ENCODE measurements at places on chromosomes 3 and 15. TPM values are rescaled to one million over a fixed set of nuclear protein-coding genes. Genes with fewer than 3 reads are reported as not detected.

DNA sequence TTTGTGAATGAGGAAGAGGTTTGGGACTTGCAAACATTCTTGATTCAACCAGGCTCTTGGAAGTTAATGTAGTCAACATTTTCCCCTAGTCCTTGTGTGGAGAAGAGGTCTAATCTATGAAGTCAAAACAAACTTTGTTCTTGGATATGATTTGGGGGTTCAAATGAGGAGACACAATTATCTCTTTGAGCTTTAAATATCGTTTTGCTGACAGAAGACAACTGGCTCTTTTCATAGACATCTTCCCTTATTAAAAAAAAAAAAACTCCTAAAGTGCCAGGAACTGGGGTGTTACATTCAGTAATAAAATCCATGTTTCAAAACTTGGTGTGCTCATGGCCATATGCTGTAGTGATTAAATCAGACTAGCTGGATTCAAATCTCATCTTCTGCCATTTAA lies 345.3 kb upstream of the ICE2 start:
- H3K36me3 ChIP-seq: no peaks in the 10 kb centered on the region
- no peak overlapping the region for H3K27ac ChIP-seq
- H3K4me3 ChIP-seq: no peak overlapping the region
- no peak for DNase-seq
- H3K4me1 ChIP-seq: peaks cover 10% of the 10 kb centered on the region

DNA sequence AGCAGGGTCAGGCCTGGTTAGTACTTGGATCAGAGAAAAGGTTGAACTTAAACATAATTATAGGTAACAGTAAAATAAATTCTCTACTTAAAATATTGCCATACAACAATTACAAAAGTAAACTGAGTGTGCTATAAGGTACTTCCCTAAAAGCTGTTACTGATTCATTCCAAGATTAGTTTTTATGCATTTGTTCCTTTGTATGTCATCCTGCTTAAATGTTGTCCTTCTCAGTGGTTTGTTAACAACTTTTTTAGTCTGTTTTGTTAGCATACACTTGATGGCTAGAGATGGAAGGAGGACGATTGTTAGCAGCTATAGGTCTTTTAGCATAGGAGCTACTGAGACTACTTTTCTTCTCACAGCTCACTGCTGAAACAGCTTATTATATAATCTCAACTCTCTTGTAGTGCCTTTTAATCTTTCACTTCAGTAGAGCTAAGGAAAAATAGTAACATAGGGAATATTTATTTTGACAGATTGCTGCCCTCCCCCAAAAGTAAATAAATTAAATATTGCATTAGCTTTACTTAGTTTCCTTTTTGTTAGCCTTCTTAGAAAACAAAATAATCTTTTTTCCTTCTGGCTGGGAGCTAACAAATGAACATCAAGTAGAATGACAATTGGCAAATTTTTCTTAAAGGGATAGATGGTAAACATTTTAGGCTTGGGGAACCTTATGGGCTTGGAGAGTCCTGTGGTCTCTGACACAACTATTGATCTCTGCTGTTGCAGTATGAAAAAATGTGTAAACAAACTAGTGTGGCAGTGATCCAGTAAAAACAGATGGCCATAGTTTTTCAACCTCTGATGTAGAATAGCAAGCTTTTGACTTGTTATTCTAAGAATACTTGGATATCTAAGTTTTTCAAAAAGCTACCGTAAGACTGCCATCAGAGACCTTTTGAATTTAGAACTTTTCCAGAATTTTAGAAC lies 39.5 kb downstream of the USP8 start:
- H3K27me3 ChIP-seq: no peaks in the 10 kb centered on the region
- peaks cover 20% of the 10 kb centered on the region for H3K36me3 ChIP-seq
- H3K4me1 ChIP-seq: no peaks in the 10 kb centered on the region
- no peak for DNase-seq
- no peak overlapping the region for H3K4me3 ChIP-seq
- H3K27ac ChIP-seq: no peak overlapping the region

- H3K27me3 ChIP-seq: peaks cover 26% of the 10 kb centered on the region
- H3K4me3 ChIP-seq: no peak overlapping the region
- H3K4me1 ChIP-seq: peaks cover 9% of the 10 kb centered on the region
- H3K36me3 ChIP-seq: no peaks in the 10 kb centered on the region
- no peak overlapping the region for H3K27ac ChIP-seq
- DNase-seq: no peak
Measured at GRCh38 chr15:53458736-53459135, 300.7 kb downstream of the WDR72 start.

GRCh38 chr3:149377408-149378364 lies at the start of gene TM4SF1:
Gene TM4SF1, minus strand, starts transcription at chr3:149377649. Its CDS starts 102 bp downstream, at chr3:149377547.
- no peaks in the 10 kb centered on the region for H3K27me3 ChIP-seq
- H3K4me1 ChIP-seq: peaks cover 29% of the 10 kb centered on the region
- H3K27ac ChIP-seq: peak within 1 kb of the TSS; percentile 86
- DNase-seq: no peak
- peaks cover 8% of the 10 kb centered on the region for H3K36me3 ChIP-seq

DNA sequence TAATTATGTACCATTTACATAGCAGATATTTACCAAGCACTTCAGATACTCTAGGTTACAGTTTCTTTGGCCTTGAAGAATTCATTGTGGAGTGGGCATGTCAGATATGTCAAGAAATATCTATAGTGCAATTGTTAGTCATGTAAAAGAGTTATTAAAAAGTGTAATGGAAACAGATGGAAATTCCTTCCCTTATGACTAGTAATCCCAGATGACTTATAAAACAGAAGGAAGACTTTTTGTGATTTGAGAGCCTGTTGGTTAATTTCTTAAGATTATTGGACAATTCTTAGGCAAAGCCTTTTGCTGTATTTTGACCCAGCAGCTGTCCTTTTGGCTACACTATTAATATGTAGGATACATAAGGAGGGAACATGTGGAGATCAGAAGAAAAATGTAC lies 708.9 kb upstream of the NECTIN3 start:
- no peaks in the 10 kb centered on the region for H3K4me1 ChIP-seq
- H3K4me3 ChIP-seq: no peak overlapping the region
- no peak overlapping the region for H3K27ac ChIP-seq
- H3K36me3 ChIP-seq: no peaks in the 10 kb centered on the region
- H3K27me3 ChIP-seq: no peaks in the 10 kb centered on the region

DNA sequence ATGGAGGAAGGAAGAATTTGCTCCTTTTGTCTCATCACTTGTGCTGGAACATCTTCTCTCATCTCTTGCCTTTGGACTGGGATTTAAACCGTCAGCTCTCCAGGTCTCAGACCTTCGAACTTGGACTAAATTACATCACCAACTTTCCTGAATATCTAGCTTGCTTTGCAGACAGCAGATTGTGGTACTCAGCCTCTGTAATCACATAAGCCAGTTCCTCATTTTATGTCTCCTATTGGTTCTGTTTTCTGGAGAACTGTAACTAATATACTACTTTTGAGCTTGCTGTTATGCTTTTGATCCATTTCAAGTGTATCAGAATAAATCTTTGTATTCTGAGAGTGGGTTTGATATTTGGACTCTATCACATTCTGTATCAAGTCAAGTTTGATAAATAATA lies 164.3 kb upstream of the VEPH1 start:
- no peak overlapping the region for H3K27ac ChIP-seq
- H3K4me1 ChIP-seq: peaks cover 13% of the 10 kb centered on the region
- H3K27me3 ChIP-seq: peaks cover 14% of the 10 kb centered on the region
- no peak overlapping the region for H3K4me3 ChIP-seq

GRCh38 chr15:85527895-85528294 lies 147.5 kb downstream of the AKAP13 start:
- no peak overlapping the region for H3K27ac ChIP-seq
- H3K4me1 ChIP-seq: peaks cover 28% of the 10 kb centered on the region
- peaks cover 20% of the 10 kb centered on the region for H3K36me3 ChIP-seq
- no peak overlapping the region for H3K4me3 ChIP-seq
- no peak for DNase-seq

GRCh38 chr3:120449251-120449650 lies 1.5 kb downstream of the FSTL1 start:
- peak overlapping the region; percentile 89 for H3K27ac ChIP-seq
- H3K27me3 ChIP-seq: no peaks in the 10 kb centered on the region
- no peak for DNase-seq

The LTK gene
- 0.51 TPM for total RNA-seq

The COL8A1 gene
- 2.6 TPM for total RNA-seq

The ACTRT3 gene
- 1.8 TPM for total RNA-seq

The CCR1 gene
- 0.98 TPM for total RNA-seq

The TUSC7 gene
- not detected for total RNA-seq

Data from type B pancreatic cell (in vitro differentiated cells).